ENCODE measurements at places on chromosomes 3 and 15.

DNA sequence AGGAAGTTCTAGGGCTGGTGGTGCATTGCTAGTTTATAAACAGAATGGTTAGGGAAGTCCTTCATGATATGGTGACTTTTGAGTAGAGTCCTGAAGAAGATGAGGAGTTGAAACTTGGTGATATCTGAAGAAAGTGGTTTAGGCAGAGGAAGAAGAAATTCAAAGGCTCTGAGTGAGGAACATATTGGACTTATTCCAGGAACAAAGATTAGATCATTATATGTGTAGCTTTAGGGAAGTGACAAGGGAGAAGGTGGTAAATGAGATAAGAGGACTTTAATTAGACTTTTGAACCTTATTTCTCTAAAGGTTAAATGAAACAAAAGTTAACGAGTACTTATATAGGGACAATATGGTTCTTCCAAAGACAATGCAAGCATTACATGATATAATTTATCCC is 286.7 kb downstream of the DOCK3 start:
- H3K27me3 ChIP-seq = peaks cover 17% of the 10 kb centered on the region
- H3K4me3 ChIP-seq = no peak overlapping the region
- H3K36me3 ChIP-seq = no peaks in the 10 kb centered on the region
- no peak overlapping the region for H3K27ac ChIP-seq

GRCh38 chr3:19937459-19938294 is 3.7 kb upstream of the EFHB start:
- H3K4me1 ChIP-seq = peaks cover 17% of the 10 kb centered on the region
- peaks cover 15% of the 10 kb centered on the region for H3K27me3 ChIP-seq
- no peaks in the 10 kb centered on the region for H3K36me3 ChIP-seq
- no peak for DNase-seq
- no peak overlapping the region for H3K27ac ChIP-seq
- peak overlapping the region; percentile 6 for H3K4me3 ChIP-seq

DNA sequence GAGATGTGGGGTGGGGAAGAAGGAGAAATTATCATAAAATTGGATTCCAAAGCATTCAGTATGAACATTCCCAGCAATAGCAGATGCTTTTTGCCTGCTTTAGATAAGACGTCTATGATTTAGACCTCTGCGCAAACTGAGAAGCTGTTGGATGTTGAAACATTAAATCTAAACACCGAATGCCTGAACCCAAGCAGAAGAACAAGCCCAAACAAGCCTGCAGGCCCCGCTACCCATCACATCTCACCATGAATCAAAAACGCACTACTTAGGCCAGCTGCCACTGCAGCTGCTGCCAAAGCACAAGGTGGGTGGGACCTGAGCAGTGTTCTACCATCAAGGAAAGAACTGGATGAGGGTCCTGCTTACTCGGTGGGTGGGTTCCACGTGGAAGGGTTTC is 24.4 kb upstream of the THBS1 start:
- no peak for DNase-seq
- no peak overlapping the region for H3K4me3 ChIP-seq
- H3K27ac ChIP-seq = no peak overlapping the region
- no peaks in the 10 kb centered on the region for H3K36me3 ChIP-seq
- peaks cover 5% of the 10 kb centered on the region for H3K27me3 ChIP-seq
- peaks cover 2% of the 10 kb centered on the region for H3K4me1 ChIP-seq

GRCh38 chr3:180612364-180612763 is 10.4 kb downstream of the TTC14 start:
- no peak for DNase-seq
- H3K27me3 ChIP-seq = no peaks in the 10 kb centered on the region
- peaks cover 3% of the 10 kb centered on the region for H3K4me1 ChIP-seq
- peaks cover 30% of the 10 kb centered on the region for H3K36me3 ChIP-seq
- no peak overlapping the region for H3K4me3 ChIP-seq

GRCh38 chr15:95458721-95459120 is 871.8 kb upstream of the NR2F2 start:
- no peak overlapping the region for H3K27ac ChIP-seq
- DNase-seq = no peak
- H3K4me1 ChIP-seq = peaks cover 21% of the 10 kb centered on the region
- H3K4me3 ChIP-seq = no peak overlapping the region
- no peaks in the 10 kb centered on the region for H3K36me3 ChIP-seq
- H3K27me3 ChIP-seq = peaks cover 39% of the 10 kb centered on the region

GRCh38 chr3:134869153-134869726 is 74.2 kb downstream of the EPHB1 start:
- DNase-seq = no peak
- H3K36me3 ChIP-seq = peaks cover 2% of the 10 kb centered on the region
- H3K27me3 ChIP-seq = peaks cover 21% of the 10 kb centered on the region
- no peaks in the 10 kb centered on the region for H3K4me1 ChIP-seq
- H3K4me3 ChIP-seq = no peak overlapping the region

GRCh38 chr3:104547031-104547430 is 819.7 kb upstream of the ALCAM start:
- no peaks in the 10 kb centered on the region for H3K4me1 ChIP-seq
- peaks cover 4% of the 10 kb centered on the region for H3K27me3 ChIP-seq
- no peak overlapping the region for H3K27ac ChIP-seq
- H3K4me3 ChIP-seq = no peak overlapping the region

- H3K4me1 ChIP-seq = peaks cover 2% of the 10 kb centered on the region
- no peak overlapping the region for H3K27ac ChIP-seq
- H3K27me3 ChIP-seq = no peaks in the 10 kb centered on the region
- DNase-seq = no peak
Observed at GRCh38 chr3:40337136-40338108, 27.9 kb downstream of the EIF1B start.

DNA sequence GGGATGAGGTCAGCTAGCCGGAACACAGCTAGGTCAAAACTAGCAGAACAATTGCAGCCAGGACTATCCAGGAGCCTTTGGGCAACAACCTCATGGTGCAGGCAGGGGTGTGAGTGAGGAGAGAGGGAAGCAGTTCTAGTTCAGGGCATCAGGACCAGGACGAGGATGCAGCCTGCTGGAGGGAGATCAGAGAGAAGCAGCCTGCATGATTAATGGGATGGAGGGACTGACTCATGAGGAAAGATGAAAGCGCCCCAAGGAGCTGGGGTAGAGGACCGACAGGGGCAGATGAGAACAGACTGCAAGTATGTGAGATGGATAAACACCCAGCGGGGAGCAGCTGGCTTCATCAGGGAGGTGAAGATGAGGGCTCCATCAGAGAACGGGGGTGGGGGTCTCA is 37.9 kb upstream of the LRTM1 start:
- DNase-seq = no peak
- H3K36me3 ChIP-seq = no peaks in the 10 kb centered on the region
- no peaks in the 10 kb centered on the region for H3K27me3 ChIP-seq
- H3K4me1 ChIP-seq = no peaks in the 10 kb centered on the region
- no peak overlapping the region for H3K27ac ChIP-seq

DNA sequence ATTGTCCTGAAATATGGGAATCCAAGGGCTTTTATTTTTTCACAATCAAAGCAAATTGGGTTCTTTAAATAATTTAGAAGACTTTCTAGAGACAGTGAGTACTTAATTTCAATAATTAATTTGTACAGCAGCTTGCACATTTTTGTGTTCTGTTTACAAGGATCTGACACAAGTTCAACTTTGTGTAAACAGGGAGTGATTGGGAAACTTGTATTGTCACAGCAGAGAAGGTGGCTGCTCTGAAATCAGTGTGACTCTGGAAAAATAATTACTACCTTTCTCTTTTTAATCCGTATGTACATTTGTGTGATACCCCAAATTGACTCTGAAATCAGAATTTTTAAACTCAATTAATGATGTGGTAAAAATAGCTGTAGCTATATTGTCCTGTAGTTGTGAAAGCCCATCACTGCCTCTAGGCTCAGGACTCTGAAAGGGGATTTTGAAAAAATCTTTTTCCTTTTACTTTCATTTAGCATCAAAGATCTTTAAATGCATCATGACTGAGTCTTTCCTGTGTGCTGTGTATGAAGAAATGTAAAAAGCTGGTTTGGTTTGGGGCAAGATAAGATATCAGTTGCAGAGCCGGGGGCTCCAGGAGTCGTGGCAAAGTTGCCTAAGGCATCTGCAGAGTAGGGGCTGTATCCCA is 45.1 kb downstream of the MFSD1 start:
- no peaks in the 10 kb centered on the region for H3K27me3 ChIP-seq
- no peaks in the 10 kb centered on the region for H3K36me3 ChIP-seq
- DNase-seq = no peak

DNA sequence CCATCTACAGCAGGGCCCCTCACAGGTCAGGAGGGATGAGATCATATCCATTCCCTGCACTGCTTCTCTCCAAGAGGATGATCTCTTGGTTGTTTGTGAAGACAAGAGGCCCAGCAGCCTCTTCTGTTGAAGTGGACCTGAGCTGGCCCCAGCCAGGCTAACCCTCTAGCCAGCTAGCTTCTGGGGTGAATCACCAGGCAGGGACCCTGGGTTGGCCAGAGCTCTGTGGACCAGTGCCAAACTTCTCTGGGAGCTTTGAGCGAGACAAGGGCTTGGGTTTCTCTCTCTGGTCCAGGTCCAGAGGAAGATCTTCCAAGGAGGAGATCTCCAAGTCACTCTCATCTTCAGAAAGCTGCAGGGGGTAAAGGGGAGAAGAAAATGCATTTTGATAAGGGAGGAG is 52.7 kb downstream of the CLDN18 start:
- no peak for DNase-seq
- no peak overlapping the region for H3K4me3 ChIP-seq
- H3K36me3 ChIP-seq = no peaks in the 10 kb centered on the region
- H3K27me3 ChIP-seq = peaks cover 5% of the 10 kb centered on the region
- H3K27ac ChIP-seq = no peak overlapping the region

DNA sequence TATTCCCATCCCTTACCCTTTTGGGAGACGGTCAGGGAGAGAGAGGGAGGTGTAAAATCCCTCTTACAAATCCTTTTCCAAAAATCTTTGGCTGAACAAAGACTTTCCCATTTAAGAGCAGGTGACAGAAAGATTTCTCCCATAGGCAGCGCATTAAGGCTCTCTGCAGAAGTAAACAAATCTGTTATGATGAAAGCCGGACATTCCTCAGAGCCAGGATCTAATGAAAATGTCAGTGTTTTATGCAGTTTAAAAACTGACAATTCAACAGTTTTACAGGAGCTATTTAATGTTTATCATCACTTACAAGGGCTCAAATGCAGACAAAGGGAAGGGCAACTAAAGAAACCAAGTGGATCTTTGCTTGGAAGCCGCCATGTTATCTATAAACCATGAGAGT is 108.3 kb upstream of the WNT5A start:
- no peaks in the 10 kb centered on the region for H3K4me1 ChIP-seq
- H3K36me3 ChIP-seq = no peaks in the 10 kb centered on the region
- no peak overlapping the region for H3K4me3 ChIP-seq
- no peak for DNase-seq
- H3K27ac ChIP-seq = no peak overlapping the region
- no peaks in the 10 kb centered on the region for H3K27me3 ChIP-seq

GRCh38 chr15:70237626-70238025 is 139.9 kb upstream of the TLE3 start:
- no peak overlapping the region for H3K27ac ChIP-seq
- peaks cover 11% of the 10 kb centered on the region for H3K27me3 ChIP-seq
- no peak overlapping the region for H3K4me3 ChIP-seq
- H3K4me1 ChIP-seq = peaks cover 58% of the 10 kb centered on the region

- H3K36me3 ChIP-seq = peaks cover 3% of the 10 kb centered on the region
- no peak overlapping the region for H3K4me3 ChIP-seq
- H3K4me1 ChIP-seq = no peaks in the 10 kb centered on the region
- no peak overlapping the region for H3K27ac ChIP-seq
- no peak for DNase-seq
Observed at GRCh38 chr3:53089511-53089910, 40.7 kb downstream of the RFT1 start.

GRCh38 chr3:55966566-55966965 is 479.5 kb upstream of the WNT5A start:
- H3K36me3 ChIP-seq = no peaks in the 10 kb centered on the region
- H3K4me1 ChIP-seq = no peaks in the 10 kb centered on the region
- no peak overlapping the region for H3K4me3 ChIP-seq
- H3K27me3 ChIP-seq = peaks cover 4% of the 10 kb centered on the region
- H3K27ac ChIP-seq = no peak overlapping the region
- no peak for DNase-seq

DNA sequence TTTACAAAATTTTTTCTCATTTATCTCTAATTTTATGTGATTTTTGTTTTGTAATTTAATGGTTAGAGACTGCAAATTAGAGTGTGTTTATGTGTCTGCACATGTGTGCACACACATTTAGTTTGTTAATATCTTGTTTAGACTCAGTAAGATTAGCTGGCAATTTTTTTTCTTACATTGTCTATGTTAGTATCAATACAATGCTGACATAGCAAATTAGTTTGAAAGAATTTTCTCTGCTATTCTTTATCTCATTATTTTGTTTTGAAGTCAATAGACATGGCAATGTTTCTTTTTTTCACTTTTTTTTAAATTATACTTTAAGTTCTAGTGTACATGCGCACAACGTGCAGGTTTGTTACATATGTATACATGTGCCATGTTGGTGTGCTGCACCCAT is 1155.0 kb downstream of the ZPLD1 start:
- H3K4me1 ChIP-seq = no peaks in the 10 kb centered on the region
- no peaks in the 10 kb centered on the region for H3K36me3 ChIP-seq
- H3K27me3 ChIP-seq = no peaks in the 10 kb centered on the region
- no peak for DNase-seq
- no peak overlapping the region for H3K27ac ChIP-seq

- peak overlapping the region; percentile 86 for H3K4me3 ChIP-seq
- DNase-seq = peak; percentile 20
- peaks cover 65% of the 10 kb centered on the region for H3K4me1 ChIP-seq
Observed at GRCh38 chr15:101250873-101251829, 697 bp downstream of the CHSY1 start.

- no peak for DNase-seq
- H3K4me1 ChIP-seq = no peaks in the 10 kb centered on the region
- H3K27me3 ChIP-seq = peaks cover 8% of the 10 kb centered on the region
- H3K27ac ChIP-seq = no peak overlapping the region
- no peak overlapping the region for H3K4me3 ChIP-seq
- no peaks in the 10 kb centered on the region for H3K36me3 ChIP-seq
Observed at GRCh38 chr3:151062611-151063010, 22.9 kb upstream of the MED12L start.

- H3K4me3 ChIP-seq = no peak overlapping the region
- H3K36me3 ChIP-seq = no peaks in the 10 kb centered on the region
- no peak overlapping the region for H3K27ac ChIP-seq
- no peaks in the 10 kb centered on the region for H3K4me1 ChIP-seq
- no peak for DNase-seq
Observed at GRCh38 chr15:92582206-92582605, 73.4 kb downstream of the FAM174B start.

DNA sequence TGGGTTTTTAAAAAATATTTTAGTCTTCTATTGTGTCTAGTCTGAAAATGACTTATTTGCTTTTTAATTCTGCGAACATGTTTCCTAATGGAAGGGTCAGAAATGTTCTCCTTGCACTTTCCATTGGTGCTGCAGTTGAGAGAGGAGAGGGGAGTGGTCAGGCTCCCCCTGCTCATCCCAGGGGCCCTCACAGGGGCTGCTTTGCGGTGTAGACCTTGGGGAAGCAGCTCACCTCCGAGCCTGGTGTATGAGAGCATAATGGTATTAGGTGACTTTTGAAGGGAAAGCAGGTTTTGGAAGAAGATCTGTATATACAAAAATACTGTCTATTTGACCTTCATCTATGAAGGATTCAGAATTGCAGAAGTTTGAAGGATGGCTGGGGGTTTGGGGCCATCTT is 28.3 kb downstream of the APBA2 start:
- H3K36me3 ChIP-seq = peaks cover 3% of the 10 kb centered on the region
- H3K4me1 ChIP-seq = peaks cover 41% of the 10 kb centered on the region
- no peak for DNase-seq
- no peak overlapping the region for H3K4me3 ChIP-seq
- no peaks in the 10 kb centered on the region for H3K27me3 ChIP-seq
- peak overlapping the region; percentile 54 for H3K27ac ChIP-seq
